Chondrocyte (in vitro differentiated cells): ENCODE measurements at places on chromosomes 2 and 18. TPM values are rescaled to one million over a fixed set of nuclear protein-coding genes. Genes with fewer than 3 reads are reported as not detected.

DNA sequence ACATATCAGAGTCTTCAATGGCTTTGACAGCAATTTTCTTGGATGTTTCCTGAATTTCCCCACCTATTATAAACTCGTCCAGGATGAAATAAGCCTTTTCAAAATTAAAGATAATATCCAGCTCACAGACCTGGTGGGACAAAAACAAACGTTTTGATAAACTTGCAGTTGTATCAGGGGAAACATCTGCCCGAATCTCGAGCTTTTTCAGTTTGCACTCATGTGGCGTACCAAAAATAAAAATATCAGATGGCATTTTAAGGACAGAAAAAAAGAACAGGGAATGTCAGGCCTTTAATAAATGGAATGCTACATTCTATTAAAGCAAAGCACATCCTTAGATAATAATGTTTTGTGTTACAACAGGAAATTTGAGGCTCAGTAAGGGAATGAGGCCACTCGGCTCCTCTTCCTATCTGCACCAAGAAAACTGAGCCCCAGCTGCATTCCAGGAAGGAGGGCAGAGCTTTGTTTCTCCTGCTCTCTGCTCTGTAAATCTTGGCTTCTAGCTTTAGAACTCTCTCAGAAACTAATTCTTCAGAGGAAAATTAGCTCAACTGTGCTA, 72.1 kb downstream of the AP1S3 start:
- H3K4me1 ChIP-seq, result peaks cover 36% of the 10 kb centered on the region
- no peaks in the 10 kb centered on the region for H3K27me3 ChIP-seq
- H3K4me3 ChIP-seq, result no peak overlapping the region
- peak overlapping the region; percentile 25 for H3K27ac ChIP-seq

DNA sequence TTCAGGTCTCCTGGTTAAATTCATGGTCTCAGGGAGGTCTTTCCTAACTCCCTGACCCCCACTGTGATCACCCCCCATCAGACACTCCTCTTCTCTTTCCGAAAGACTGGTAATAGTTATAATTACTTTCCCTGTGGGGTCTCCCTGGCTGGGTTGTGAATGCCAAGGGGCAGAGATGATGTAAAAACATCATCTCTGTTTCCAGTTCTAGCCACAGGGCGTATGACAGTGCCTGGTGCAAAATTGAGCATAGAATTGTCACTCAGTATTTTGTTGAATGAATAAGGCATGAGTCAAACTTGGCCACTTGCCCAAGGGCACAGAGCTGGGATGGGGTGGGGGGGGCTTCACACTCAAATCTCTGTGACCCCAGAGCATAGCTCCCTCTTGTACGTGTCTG, 65.2 kb downstream of the LTBP1 start:
- DNase-seq, result no peak
- H3K27me3 ChIP-seq, result no peaks in the 10 kb centered on the region
- H3K27ac ChIP-seq, result peak overlapping the region; percentile 76
- peaks cover 44% of the 10 kb centered on the region for H3K4me1 ChIP-seq
- no peak overlapping the region for H3K4me3 ChIP-seq

DNA sequence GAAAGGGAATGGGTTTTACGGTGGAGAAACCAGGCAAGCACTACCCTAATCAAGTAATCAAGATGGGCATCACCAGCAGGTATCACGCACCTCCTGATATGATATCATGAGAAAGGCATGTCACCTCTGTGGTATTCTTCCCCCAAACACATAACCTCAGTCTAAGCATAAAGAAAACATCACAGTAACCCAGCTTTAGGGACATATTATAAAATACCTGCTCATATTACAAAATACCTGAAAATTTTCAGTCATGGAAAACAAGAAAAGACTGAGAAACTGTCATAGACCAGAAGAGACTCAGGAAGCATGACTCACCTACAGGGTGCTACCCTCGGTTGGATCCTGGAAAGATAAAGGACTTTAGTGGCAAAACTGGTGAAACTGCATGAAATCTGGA, 30.5 kb downstream of the GCKR start:
- peaks cover 21% of the 10 kb centered on the region for H3K27me3 ChIP-seq
- no peak for DNase-seq
- H3K4me3 ChIP-seq, result no peak overlapping the region
- H3K4me1 ChIP-seq, result no peaks in the 10 kb centered on the region
- no peaks in the 10 kb centered on the region for H3K36me3 ChIP-seq

DNA sequence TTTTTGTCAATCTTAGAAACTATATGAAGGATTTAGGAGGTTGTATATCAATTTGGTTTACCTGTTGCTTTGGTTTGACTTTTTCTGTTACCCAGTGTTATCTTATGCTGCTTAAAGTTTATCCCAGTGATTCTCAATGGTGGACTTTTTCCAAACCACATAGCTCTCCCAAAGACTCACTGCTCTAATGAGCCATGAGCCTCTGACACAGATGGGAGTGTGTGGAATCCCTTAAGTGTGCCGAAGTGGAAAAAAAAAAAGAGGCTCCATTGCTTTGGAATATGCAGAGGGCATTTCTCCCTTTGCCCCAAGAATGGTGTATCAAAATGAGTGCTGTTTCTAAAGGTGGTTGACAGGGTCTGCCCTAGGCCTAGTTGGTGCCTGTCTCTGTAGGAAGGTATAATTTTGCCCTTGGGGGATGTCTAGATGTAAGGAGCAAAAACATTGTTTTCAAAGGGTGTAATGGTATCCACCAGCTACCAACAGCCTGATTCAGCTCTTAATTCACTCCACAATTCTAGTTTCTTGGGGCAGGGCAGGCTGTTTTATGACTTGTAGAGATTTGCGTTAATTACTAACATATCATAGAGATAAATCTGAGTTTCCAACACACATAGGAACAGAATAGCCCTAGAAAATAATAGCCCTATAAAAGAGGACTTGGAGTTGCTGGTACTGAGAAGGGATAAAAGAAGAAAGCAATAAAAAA, 64.3 kb upstream of the CYP26B1 start:
- no peak overlapping the region for H3K27ac ChIP-seq
- H3K4me1 ChIP-seq, result peaks cover 11% of the 10 kb centered on the region
- H3K36me3 ChIP-seq, result no peaks in the 10 kb centered on the region
- H3K4me3 ChIP-seq, result no peak overlapping the region
- no peaks in the 10 kb centered on the region for H3K27me3 ChIP-seq
- DNase-seq, result no peak

- peaks cover 21% of the 10 kb centered on the region for H3K4me1 ChIP-seq
- H3K36me3 ChIP-seq, result no peaks in the 10 kb centered on the region
- peaks cover 15% of the 10 kb centered on the region for H3K27me3 ChIP-seq
- no peak for DNase-seq
- no peak overlapping the region for H3K27ac ChIP-seq
- no peak overlapping the region for H3K4me3 ChIP-seq
Measured at GRCh38 chr18:46331316-46331715, 227.1 kb downstream of the HAUS1 start.

Gene GNAL
- 1.3 to 5.9 TPM (median 5.8 TPM) in 3 replicates for total RNA-seq
